Stimulated activated naive CD4-positive, alpha-beta T cell treated with Interleukin-2 at 50 U/mL for 16 hours (primary cell): ENCODE measurements at places on chromosomes 3 and 15.

GRCh38 chr3:104886220-104886995, 480.3 kb upstream of the ALCAM start:
- DNase-seq: no peak

DNA sequence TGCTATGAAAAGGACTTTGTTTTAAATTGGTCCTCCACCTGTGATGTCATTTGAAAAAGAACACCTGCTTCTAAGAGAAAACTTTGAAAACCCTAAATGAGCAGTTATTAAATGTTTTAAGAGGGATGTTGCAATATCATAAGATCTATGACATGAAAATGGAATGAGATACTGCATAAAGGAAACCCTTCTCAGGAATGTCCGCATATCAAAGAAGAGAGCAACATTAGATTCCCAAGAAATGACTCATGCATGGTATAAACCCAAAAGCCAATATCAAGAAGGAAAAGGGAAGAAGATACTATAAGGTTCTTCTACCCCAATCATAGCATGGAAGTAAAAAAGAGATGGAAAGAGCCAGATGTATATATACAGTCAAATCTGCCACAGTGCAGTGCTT, 627.5 kb upstream of the LMCD1 start:
- DNase-seq: no peak

DNA sequence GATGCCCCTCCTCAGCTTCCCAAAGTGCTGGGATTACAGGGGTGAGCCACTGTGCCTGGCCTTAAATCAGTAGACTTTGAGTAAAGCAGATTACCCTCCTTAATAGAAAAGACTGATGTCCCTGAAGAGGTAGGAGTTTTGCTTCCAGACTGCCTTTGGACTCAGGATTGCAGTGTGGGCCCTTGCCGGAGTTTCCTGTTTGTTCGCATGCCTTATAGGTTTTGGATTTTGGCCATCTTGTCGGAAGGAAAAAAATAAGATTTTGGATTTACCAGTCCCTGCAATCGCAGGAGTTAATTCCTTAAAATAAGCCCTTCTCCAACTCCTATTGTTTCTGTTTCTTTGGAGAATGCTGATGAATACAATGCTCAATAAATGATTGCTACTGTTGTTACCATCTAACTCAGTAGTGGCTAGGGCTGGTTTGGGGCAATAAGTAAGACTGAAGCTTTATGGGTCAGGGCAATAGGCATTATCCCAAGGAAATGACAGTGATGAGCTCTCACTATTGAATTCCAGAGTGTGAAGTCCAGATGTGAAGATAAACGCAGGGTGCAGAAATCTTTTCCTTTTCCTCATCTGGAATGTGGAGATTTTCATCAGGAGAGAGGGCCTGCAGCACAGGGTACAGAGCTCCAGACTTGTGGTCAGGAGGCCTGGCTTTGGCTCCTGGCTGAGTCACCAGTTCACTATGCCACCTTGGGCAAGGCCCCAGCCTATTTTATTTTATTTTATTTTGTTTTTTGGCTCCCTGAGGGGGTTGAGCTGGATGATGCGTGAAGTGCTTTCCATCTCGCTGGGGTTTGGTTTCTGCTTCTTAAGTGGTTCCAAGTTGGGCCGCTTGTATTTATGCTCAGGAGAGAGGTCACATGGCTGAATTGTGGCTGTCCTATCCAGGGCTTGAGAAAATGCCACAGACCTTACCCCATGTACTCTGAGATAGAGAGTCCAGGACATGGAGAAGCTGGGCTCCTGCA, 25.3 kb downstream of the FOXL2 start:
- DNase-seq: no peak

DNA sequence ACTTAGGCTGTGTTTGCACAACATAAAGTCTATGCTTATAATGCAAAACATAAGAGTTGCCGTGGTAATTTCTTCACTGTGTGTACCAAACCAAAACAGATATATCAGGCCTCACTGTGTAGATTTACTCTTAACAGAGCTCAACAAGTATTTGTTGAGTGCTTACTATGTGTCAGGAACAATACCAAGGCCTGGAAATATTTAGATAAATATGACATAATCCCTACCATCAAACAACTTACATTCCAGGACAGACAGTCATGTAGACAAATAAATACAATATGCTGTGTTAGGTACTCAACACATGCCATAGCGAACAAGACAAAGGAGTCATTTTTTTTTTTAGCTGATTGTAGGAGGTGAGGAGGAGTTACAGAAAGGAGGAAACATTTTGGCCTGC, 554.0 kb downstream of the NSUN3 start:
- DNase-seq: no peak

GRCh38 chr3:30549600-30549999, 56.8 kb upstream of the TGFBR2 start:
- DNase-seq: no peak

GRCh38 chr3:43732747-43733425, 42.1 kb downstream of the ABHD5 start:
- no peak for DNase-seq

DNA sequence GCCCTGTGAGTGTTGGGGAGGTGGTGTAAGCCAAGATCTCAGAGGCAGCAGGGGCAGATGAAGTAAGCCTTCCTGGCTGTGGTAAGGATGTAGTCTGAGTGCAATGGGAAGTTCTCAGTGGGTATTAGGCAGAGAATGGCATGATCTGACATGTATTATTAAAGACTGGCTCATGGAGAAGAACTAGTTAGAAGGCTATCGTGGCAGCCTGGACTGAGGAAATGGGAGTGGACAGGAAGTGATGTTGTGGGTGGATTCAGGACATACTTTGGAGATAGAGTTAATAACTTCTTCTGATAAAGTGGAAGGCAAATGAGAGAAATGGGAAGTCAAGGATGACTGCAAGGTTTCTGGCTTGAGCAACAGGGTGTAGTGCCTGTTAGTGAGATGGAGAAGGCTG, 250.9 kb upstream of the CFAP20DC start:
- no peak for DNase-seq

- DNase-seq: no peak
These were observed 72.7 kb downstream of the DTWD1 start for GRCh38 chr15:49693498-49693897.

- DNase-seq: no peak
These were observed 123.2 kb upstream of the EPHA3 start for GRCh38 chr3:88984256-88984655.

GRCh38 chr3:3107858-3108257, 2.3 kb downstream of the IL5RA start:
- DNase-seq: no peak
